GM23338 (cell line): ENCODE measurements at places on chromosomes 5 and 9.

DNA sequence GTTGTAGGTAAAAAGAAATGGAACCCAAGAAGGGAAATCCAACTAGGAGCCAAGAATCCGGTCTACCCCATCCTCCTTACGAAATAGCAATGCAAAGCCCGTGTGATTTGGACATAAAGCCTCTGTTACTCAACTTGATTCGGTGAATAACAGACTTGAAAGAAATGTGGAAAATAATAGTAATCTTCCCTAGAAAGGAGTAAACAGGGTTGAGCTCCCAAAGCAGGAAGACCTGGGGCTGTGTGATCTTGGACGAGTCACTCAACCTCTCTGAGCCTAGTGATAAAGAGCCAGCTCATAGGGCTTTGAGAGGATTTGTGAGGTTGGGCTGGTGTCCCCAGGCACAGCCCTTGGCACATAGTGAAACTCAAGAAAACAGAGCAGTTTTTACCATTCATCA, 42.7 kb upstream of the IL17B start:
- no peak overlapping the region for H3K4me3 ChIP-seq
- no peaks in the 10 kb centered on the region for H3K36me3 ChIP-seq
- no peak overlapping the region for H3K27ac ChIP-seq
- no peak for DNase-seq
- H3K4me1 ChIP-seq: peaks cover 34% of the 10 kb centered on the region
- no peaks in the 10 kb centered on the region for H3K27me3 ChIP-seq

- no peak for DNase-seq
- H3K36me3 ChIP-seq: no peaks in the 10 kb centered on the region
These were observed 27.6 kb downstream of the ABCA1 start for GRCh38 chr9:104900324-104900723.

DNA sequence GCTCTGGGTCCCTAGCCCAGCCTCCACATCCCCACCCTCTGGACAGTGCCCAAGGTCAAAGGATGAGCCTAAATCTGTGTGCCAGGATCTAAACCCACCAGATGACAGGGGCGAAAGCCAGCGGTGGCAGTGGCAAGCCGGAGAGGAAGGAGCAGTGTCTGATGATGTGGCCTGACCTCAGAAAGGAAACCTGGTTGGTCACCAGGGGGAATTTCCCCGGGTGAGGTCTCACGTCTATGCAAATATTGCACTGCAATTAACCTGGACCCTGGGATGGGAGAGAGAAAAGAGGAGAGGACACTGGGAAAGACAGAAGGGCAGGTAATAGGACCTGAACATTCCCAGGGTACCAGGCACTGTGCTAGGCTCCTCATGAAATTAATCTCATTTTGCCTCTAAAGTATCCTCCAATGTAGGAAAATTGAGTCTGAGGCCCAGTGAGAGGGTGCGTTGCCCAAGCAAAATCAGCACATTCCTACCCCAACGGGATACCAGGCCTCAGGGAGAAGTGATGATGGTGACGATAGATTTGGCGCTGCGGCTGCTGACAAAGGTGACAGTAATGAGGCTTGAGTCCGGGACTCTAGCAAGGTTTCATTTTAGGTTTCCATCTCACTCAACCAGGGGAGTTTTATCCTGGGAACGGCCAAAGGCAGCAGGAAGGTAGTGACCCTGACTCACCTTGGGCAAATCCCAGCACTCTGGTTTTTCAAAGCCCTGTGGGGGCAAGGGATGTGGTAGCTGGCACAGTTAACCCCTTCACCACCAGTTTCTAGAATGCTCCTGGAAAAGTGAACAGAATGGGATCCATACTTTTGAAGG, 13.4 kb upstream of the TNIP1 start:
- no peaks in the 10 kb centered on the region for H3K36me3 ChIP-seq
- no peak for DNase-seq
- H3K27ac ChIP-seq: no peak overlapping the region
- 0 out of 2 replicates have a peak, but pooled peaks cover 6% of the 10 kb centered on the region for H3K4me1 ChIP-seq
- H3K4me3 ChIP-seq: no peak overlapping the region

DNA sequence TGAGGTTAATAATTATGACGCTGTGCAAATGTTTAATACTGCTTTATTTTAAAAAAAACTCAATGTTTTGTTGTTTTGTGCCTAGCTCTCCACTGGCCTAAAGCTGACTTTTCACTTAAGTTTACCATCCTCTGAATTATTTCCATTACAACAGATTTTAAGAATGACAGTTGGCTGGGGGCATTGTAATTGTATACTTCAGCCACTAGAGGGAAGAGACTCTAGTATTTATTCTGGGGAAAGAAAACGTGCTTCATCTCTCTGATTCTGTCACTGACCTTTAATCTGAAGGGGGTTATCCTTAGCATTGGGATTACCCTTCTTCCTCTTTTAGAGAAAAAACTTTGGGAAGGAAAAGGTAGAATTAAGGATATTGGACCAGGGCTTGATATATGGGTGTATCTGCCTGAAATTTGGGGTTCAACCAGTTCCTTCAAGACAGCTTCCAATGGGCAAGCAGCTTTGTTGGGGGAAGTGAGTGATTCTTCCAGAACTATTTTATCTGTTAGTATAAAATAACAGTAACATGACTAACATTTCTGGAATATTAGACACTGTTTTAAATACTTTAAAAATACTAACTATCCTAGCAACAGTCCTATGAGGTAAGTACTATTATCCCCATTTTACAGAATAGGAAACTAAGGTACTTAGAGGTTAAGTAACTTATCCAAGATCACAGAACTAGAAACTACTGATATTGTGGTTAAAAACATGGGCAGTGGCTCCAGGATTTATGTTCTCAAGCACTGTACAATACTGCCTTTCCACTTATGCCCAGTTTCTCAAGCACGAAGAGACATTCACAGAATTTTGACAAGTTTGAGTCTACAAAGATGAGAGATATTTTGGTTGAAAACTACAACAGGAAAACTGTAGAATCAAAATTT, 208.4 kb downstream of the CD180 start:
- no peaks in the 10 kb centered on the region for H3K27me3 ChIP-seq
- H3K4me1 ChIP-seq: peaks cover 9% of the 10 kb centered on the region; the same call in 1 of the 2 replicates
- H3K36me3 ChIP-seq: no peaks in the 10 kb centered on the region
- no peak overlapping the region for H3K27ac ChIP-seq
- DNase-seq: peak; percentile 73
- H3K4me3 ChIP-seq: no peak overlapping the region

DNA sequence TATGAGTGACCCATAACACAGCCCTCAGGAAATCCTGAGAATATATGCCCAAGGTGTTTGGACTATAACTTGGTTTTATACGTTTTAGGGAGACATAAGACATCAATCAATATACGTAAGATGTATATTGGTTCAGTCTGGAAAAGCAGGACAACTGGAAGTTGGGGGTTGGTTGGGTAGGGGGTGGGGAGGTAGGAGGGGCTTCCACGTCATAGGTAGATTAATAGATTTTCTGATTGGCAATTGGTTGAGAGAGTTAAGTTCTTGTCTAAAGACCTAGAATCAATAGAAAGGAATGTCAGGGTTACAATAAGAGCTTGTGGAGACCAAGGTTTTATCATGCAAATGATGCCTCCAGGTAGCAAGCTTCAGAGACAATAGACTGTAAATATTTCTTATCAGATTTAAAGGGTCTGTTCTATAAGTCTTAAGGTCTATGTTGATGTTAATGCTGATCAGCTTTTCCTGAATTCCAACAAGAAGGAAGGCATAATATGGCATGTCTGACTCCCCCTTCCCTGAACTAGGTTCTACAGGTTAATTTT, 2267.7 kb upstream of the ACO1 start:
- peaks cover 16% of the 10 kb centered on the region for H3K4me1 ChIP-seq
- 0 out of 2 replicates have a peak overlapping the region, but pooled peaks have one; percentile 39 for H3K27ac ChIP-seq
- no peak overlapping the region for H3K4me3 ChIP-seq
- no peaks in the 10 kb centered on the region for H3K27me3 ChIP-seq
- no peaks in the 10 kb centered on the region for H3K36me3 ChIP-seq

DNA sequence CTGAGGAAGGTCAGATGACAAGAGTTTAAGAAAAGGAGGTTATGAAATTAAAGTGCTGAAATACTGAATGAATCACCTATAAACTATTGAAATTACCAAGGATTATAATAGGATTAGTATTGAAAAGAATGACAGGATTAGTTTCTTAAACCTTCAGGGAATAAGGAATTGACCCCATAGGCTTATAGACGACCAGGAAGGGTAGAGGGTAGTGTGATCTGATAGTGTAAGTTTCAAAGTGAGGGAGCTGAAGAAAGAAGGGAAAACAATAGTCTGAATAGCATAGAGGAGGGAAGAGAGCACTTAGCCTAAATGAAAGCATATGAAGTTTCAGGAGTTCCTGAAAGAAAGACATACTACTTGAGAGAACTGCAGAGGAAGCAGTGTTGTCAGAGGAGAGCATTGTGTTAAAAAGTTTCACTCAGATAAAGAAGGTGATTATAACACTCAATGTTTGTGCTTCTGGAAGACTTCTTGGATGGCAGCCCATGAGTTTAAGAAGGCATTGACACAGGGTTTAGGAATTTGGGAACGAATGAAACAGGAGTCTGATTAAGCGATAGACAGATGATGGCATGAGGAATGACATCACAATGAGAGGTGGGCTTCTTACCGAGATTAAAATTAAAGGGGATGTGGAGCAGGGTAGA, 557.9 kb upstream of the GRAMD2B start:
- no peak for DNase-seq
- peaks cover 8% of the 10 kb centered on the region for H3K4me1 ChIP-seq
- H3K4me3 ChIP-seq: no peak overlapping the region
- H3K36me3 ChIP-seq: no peaks in the 10 kb centered on the region
- no peaks in the 10 kb centered on the region for H3K27me3 ChIP-seq
